ENCODE measurements at places on chromosomes 5 and 9. TPM values are rescaled to one million over a fixed set of nuclear protein-coding genes. Genes with fewer than 3 reads are reported as not detected.

- no peaks in the 10 kb centered on the region for H3K36me3 ChIP-seq
- no peak overlapping the region for H3K27ac ChIP-seq
- H3K4me1 ChIP-seq, result no peaks in the 10 kb centered on the region
- peaks cover 4% of the 10 kb centered on the region for H3K27me3 ChIP-seq
- DNase-seq, result no peak
Observed at GRCh38 chr5:87141544-87141943, 126.1 kb upstream of the RASA1 start.

DNA sequence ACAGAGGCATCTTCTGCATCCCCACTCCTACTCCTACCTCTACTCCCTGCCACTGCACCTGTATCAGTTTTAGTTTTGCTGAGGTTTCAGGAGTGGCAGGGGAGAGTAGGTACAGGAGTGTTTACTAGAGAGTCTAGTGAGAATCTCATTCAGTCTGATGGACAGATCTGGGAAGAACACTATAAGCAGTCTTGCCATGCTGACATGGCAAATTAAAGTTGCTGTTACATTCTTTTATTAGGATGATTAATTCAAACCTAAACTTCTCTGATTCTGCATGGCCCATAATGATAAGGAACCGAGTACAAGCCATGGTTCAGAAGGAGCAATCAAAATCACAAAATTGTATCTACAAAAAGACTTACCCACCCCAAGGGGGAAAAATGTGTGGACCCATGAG is 7.4 kb downstream of the ARSK start:
- no peak overlapping the region for H3K4me3 ChIP-seq
- H3K27ac ChIP-seq, result no peak overlapping the region
- no peaks in the 10 kb centered on the region for H3K27me3 ChIP-seq
- DNase-seq, result no peak

- H3K27ac ChIP-seq, result no peak overlapping the region
- H3K4me3 ChIP-seq, result no peak overlapping the region
- peaks cover 29% of the 10 kb centered on the region for H3K27me3 ChIP-seq
- no peak for DNase-seq
- no peaks in the 10 kb centered on the region for H3K36me3 ChIP-seq
Observed at GRCh38 chr9:121503444-121503843, 3.8 kb upstream of the GGTA1 start.

DNA sequence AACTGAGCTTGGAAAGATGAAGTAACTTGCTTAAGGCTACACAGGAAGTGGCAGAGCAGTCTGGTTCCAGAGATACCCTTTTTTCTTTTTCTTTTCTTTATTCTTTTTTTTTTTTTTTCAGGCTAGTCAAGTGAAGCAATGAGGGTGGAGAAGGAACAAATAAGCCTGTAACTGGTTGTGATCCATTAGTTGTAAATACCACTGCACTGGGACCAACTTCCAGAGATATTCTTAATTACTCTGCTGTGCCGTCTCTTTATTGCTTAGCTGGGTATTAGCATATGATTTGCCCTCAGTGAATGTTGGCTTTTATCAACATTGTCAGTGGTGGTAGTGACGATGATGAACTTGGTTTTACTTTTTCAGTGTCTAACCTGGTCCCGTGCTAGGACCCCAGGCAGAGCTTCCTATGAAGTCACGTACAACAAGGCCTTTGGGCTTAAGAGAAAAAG is 26.7 kb downstream of the LNPEP start:
- peak overlapping the region; percentile 39 for H3K4me3 ChIP-seq
- H3K27me3 ChIP-seq, result no peaks in the 10 kb centered on the region
- no peak for DNase-seq

- H3K27ac ChIP-seq, result no peak overlapping the region
- no peak overlapping the region for H3K4me3 ChIP-seq
- H3K4me1 ChIP-seq, result no peaks in the 10 kb centered on the region
- no peaks in the 10 kb centered on the region for H3K36me3 ChIP-seq
Observed at GRCh38 chr9:106916466-106917235, 53.7 kb downstream of the ZNF462 start.

DNA sequence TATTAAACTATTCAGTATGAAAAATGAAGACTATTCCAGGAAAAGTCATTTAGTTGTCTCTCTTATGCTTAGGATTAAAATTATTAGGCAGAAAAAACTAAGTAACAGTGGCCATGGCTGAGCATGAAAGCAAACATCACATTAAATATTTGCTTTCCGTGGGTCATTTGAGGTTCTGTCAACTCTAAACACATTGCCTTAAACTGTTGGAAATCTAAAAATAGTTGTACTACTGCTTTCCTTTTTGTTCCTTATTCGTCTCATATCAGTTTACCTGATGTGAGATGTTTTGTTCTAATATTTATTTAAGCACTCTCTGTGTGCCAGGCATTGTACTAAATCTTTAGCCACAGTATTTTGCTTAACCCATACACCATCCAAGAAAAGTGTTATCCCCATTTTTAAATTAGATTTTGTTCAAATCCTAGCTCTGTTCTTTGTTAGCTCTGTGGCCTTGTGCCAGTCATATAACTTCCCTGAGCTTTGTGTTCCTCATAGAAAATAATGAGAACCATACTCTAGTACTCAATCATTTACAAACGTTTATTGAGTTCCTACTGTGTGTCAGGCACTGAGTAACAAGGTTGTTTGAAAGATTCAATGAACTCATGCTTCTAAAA is 18.7 kb upstream of the ZNF608 start:
- H3K4me1 ChIP-seq, result no peaks in the 10 kb centered on the region
- DNase-seq, result no peak
- no peak overlapping the region for H3K4me3 ChIP-seq

- no peak overlapping the region for H3K4me3 ChIP-seq
- no peaks in the 10 kb centered on the region for H3K27me3 ChIP-seq
- peaks cover 34% of the 10 kb centered on the region for H3K36me3 ChIP-seq
Observed at GRCh38 chr5:43642428-43642827, 39.4 kb downstream of the NNT start.

DNA sequence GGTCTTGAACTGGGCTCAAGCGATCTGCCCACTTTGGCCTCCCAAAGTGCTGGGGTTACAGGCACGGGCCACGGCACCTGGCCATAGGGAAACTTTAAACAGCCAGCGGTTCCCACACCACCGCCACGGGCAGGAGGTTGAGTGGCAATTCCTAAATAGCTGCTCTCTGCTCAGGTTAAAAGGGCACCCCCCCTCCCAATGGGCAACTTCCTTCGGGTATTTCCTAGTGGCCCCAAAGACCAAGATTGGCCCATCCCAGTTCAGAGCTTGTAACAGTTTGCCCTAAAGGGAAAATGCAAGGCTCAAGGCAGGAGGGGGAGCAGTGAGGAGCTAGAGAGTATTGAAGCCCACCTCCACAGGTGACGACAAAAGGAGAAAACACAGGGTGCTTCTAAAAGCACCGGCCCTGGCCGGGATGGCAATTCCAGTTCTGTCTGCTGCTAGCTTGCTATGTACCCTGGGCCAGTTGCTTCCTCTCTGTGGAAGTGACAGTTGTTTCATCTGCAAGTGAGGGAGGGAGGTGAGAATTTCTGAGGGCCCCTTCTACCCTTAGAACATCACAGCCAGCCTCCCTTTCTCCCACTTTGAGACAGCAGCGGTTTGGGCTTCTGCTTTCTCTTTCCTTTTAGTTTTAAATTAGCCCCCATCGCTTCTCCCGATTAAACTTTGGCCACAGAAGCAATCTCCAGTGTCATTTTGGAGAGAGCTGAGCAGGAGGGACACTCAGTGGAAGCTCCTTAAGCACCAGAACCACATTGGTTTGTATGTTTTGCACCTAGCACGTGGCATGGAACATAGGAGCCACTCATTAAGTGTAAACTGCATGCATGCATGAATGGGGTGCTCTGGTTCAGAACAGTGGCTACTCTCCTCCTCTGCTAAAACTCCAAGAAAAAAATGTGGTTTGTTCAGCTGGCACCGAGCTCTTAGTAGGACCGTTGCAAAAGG is 17.3 kb upstream of the TNIP1 start:
- peak; percentile 41 for DNase-seq
- peak overlapping the region; percentile 18 for H3K27ac ChIP-seq
- no peaks in the 10 kb centered on the region for H3K27me3 ChIP-seq

DNA sequence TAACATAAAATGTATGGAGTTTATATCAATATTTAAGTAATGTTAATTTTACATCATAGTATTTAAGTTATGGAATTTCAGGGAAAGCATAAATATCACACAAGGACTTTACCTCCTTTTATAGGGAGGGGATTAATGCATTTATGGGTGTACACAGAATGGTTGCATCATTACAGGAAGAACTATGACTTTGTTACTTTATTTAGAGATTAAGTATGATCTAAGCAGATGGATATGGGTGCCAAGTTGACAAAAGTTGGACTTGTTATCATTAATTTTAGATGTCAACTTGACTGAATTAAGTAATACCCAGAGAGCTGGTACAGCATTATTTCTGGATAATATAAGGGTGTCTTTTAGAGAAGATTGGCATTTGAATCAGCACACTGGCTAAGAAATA is 160.5 kb upstream of the CDH10 start:
- H3K27ac ChIP-seq, result no peak overlapping the region
- no peaks in the 10 kb centered on the region for H3K27me3 ChIP-seq
- DNase-seq, result no peak
- no peak overlapping the region for H3K4me3 ChIP-seq

GRIN3A gene
- not detected for total RNA-seq

TMOD1 gene
- total RNA-seq, result 1.5 TPM
